ENCODE measurements at places on chromosomes 5 and 9.

GRCh38 chr5:113123618-113124017, 147.0 kb downstream of the DCP2 start:
- no peak for DNase-seq

DNA sequence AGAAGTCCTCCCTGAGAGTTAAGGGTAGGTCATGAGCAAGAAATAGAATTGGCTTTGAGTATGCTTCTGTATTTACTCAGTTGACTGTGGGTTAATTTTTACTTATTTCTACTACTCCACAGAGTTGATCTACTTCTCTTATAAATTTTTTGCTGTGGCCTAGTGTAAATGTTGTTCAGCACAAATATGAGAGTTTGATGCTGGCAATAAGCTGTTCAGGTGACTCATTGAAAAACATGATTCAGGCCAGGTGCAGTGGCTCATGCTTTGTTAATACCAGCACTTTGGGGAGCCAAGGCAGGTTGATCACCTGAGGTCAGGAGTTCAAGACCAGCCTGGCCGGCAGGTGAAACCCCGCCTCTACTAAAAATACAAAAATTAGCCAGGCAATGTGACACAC, 4.5 kb upstream of the CDK7 start:
- DNase-seq, result no peak

GRCh38 chr9:72597181-72597517, 75.7 kb downstream of the TMC1 start:
- DNase-seq, result no peak

DNA sequence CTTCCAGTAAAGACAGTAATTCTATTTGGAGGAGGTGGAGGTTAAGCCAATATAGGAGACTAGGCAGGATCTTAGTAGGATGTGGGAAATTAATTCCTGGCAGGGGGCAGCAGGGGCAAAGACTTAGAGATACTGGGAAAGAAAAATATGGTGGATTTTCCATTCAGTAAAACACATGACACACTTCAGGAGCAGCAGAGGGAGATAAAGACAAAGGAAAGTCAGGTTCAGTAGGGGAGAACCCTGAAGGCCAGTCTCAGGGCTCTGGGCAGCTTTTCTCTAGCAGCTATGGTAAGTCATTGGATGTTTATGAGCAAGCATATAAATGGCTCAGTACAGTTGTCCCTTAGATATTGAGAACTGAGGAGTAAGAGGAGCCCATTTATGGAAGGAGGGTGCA, 105.5 kb downstream of the PJA2 start:
- DNase-seq, result no peak

GRCh38 chr5:89156226-89156625, 273.2 kb upstream of the MEF2C start:
- DNase-seq, result no peak

GRCh38 chr9:8895106-8895860, 1095.7 kb upstream of the DMAC1 start:
- no peak for DNase-seq

- DNase-seq, result no peak
Observed at GRCh38 chr5:151880324-151880723, 44.3 kb downstream of the GLRA1 start.

DNA sequence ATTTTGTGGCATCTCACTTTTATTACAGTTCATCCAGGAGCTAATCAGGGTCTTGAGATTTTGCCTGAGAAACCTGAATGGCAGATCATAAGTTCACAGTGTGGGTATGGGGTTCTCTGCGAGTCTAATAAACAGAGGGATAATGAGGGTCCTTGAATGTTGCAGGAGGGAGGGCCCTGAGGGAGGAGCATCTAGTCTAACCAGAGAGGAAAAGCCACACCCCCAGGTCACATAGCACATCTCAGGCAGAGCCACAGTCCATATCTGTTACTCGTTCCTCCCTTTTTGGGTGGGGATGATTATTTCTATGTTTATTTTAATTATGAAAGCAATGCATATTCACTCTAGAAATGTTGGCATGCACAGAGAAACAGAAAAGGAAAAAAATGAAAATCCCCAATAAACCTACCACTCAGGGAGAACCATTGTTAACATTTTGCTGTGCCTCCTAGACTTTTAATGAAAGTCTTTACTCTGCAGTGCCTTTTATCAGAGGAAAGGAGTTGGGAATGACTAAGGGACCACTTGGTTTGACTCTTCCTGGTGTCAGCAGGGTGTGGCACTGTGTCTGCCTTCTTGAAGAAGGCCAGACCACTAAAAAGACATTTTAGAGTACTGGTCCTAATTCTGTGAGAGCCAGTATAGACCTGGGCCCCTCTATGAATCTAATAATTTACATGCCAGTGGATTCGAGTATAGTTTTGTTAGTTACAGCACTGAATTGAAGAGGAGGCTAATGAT, 2.8 kb downstream of the GALNT12 start:
- DNase-seq, result no peak

DNA sequence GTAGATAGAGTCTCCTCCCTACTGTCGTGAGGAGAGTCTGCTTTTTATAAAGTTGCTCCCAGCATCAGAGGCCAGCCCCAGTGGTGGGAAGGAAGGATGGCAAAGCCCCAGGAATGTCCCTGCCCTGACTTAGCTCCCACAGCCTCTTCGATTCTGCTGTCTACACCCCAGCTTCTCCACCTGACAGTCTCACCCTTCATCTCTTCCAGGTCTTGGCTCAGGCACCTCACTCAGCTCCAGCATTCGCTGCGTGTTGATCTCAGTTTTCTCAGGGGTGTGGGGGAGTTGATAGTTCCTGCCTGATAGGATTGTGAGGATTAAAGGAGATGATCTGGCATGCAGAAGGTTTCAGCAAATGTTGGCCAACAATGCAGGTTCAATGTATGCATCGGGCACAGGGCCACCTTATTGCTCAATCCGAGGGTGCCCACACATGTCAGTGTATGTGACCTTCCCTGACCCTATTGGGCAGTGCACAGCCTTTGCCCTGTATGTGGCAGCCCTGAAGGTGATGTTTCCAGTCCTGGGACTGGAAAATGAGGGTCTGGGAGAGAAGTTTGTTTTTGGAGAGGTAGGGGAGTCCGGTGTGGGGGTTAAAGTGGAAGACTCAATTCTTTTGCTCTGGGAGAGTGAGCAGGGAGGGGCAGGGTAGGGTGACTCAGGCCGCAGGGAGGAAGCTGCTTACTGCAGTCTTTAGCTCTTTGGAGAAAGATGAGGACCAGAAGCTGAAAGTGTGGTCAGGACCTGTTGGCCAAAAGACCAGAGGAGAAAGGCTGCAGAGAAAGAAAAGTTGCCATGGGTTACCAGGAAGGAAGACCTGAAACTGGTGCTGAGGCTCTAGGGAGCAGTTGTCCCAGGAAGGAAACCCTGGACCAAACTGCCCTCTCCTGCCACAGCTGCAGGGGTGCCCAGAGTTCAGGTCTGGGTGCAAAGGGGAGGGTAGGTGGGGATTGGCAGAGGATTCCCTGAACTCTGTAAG, 153.2 kb downstream of the MACROH2A1 start:
- no peak for DNase-seq
